ENCODE measurements at places on chromosomes 1 and 21.

- no peak for DNase-seq
Observed at GRCh38 chr1:14371771-14372497, 226.6 kb upstream of the KAZN start.

DNA sequence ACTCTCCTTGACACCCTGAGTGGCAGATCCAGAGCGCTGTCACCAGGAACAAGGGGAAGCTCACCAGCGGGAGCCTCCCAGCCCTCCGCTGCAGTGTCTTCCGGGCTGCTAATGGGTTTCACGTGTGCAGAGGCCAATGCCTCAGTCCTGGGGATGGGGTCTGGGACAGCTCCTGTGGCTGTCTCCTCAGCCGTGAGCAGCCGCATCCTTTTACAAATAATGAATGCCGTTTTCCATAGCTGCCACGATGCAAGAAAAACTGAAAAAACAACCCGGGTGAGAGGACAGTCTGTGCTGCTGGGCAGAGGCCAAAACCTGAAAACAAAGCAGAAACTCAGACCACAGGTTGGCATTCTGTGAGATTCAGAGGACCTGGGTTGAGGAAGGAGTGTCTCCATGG, 212.2 kb upstream of the RAB4A start:
- DNase-seq: no peak

DNA sequence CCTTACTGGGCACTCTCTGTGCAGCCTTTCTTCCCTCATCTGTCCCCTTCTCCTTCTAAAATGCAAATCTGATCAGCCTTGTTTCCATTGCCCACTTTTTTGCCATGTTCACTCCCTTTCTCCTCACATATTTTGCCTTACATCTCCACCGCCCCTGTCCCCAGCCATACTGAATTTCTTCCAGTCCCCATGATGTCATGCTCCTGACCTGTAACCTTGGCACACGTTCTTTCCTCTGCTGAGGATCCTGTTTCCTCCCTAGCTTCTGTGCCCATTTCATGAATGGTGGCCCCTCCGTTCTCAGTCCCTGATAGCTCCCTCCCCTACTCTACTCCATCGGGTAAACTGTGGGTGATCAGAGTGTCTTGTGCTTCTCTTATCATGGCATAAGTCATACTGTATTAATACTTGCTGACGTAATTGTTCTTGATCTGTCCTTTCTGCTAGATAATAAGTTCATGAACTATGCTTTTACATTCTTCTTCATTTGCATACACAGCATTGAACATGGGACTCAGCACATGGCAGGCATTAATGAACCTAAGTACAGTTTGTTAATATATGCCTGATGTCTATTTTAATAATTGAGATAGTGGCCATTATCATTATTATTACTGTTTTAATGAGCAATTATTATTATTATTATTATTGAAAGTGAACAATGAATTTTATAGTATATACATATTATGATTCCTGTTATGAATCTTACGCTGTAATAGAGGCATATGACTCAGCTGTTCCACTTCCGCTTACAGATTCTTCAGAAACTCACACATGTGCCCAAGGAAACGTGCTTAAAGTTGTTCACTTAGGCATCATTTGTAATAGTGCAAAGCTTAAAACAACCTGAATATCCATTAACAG, 28.5 kb downstream of the MAP3K21 start:
- DNase-seq: peak; percentile 30

GRCh38 chr1:193730017-193730416, 543.6 kb upstream of the B3GALT2 start:
- DNase-seq: no peak

DNA sequence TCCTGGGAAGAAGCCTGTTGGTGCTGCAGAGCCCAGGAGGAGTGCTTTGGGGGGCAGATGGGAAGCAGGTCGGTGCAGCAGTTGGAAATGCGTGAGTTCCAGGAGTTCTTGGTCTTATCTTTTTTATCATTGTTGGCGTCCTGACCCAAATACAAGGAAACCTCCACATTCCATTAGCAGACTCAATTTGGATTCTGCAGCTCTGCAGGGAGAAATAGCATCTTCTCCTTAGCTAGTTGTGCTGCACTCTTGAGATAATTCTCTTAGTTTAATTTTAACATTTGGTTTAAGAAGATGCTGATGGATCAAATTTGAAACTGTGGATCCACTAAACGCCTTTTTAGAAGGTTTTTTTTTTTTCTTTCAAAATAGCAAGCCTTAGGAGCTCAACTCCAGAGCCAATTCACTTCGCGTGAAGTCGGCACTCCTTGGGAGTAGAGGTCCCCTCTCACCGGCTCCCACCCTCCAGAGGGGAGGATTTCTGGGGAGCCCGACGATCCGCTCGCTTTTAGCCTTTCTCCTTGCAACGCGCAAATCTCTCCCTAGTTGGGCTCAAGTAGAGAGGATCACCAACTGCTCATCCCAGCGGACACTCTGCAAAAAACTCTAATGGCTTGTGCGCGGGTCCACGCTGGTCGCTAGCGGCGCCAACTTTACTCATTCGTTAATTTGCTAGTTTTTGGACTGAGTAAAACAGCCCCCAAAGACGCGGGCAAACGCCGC, 1.3 kb downstream of the PLD5 start:
- no peak for DNase-seq

GRCh38 chr1:12473596-12474362, 144.2 kb downstream of the DHRS3 start:
- no peak for DNase-seq

- DNase-seq: no peak
Observed at GRCh38 chr1:95040032-95040525, 32.7 kb downstream of the ALG14 start.

DNA sequence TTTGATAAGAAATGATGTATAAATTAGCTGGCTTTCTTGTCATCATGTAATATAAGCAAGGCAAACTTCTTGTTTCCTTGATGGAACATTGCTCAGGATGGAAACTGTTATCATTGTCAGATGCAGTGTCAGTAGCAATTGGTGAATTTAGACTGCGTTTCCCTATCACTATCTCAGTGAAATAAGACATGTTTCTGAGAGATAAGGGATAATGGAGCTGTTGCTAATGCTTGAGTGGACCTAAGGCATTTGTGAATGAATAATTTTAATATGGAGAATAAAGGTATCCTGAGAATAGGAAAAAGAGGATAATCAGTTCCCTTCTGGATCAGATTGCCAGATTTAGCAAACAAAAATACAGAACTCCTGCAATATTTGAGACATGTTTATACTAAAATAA, 160.9 kb downstream of the HLX start:
- DNase-seq: no peak

GRCh38 chr1:179264507-179264906, 29.1 kb upstream of the SOAT1 start:
- DNase-seq: no peak

DNA sequence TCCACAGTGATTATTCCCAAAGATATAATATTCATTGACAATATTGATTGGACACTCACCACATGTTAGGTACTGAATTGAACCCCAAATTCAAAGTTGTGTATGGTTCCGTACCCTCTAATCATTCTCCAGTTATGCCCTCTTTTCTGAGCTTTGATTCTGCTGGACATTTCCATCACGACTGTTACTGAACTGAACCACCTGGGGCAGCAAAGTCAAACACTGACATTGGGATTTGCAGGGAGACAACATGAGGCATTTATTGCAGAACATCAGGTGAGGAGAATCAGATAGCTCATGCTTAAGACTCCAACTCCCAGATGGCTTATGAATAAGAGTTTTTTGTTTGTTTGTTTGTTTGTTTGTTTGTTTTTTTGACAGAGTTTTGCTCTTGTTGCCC, 420.9 kb downstream of the DISC1 start:
- no peak for DNase-seq

- no peak for DNase-seq
Observed at GRCh38 chr1:199054694-199055093, 415.9 kb downstream of the PTPRC start.

DNA sequence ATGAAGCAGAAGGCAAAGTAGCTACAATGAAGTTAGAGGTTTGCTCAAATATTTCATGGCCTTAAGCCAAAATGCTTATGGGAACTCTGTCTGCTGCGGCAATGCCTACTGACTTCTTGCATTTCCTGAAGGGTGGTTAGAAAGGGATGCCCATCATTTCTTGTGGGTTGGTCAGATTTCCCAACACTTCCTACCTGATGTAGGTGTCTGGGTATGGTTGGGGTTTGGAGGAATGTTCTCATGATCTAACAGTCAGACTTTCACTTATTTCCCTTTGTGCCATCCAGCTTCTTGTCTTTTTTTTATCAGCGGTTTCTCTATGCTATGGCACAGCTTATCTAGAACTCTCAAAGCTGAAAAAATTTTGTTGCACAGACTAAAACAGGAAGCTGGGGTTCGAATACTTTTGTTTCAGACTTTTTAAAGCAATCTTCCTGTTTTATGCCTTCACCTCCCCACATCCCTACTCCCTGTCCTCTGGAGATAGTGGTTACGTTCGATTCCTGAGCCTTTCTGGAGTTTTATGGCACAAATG, 307.7 kb downstream of the USP25 start:
- DNase-seq: no peak

- no peak for DNase-seq
Observed at GRCh38 chr1:235266967-235267366, 61.0 kb downstream of the ARID4B start.

GRCh38 chr1:175313672-175314225, 121.2 kb upstream of the KIAA0040 start:
- no peak for DNase-seq

DNA sequence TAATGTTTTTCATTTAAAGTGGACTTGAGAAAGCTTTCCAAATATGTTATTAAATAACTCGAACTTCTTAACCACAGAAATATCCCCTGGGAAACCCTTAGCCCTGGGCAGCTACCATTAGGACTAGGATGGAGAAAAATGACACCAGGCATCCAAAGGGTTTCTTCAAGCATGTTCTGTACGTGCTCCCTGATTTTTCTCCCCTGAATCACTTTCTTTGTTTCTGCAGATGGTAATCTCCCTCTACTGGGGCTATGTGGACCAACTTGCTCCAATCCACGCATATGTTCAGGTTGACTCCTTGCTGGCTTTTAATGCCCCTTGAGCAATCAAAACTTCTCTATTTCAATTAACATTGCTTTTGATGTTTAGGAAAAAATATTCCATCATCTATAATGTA, 312.7 kb upstream of the C1orf87 start:
- DNase-seq: no peak

DNA sequence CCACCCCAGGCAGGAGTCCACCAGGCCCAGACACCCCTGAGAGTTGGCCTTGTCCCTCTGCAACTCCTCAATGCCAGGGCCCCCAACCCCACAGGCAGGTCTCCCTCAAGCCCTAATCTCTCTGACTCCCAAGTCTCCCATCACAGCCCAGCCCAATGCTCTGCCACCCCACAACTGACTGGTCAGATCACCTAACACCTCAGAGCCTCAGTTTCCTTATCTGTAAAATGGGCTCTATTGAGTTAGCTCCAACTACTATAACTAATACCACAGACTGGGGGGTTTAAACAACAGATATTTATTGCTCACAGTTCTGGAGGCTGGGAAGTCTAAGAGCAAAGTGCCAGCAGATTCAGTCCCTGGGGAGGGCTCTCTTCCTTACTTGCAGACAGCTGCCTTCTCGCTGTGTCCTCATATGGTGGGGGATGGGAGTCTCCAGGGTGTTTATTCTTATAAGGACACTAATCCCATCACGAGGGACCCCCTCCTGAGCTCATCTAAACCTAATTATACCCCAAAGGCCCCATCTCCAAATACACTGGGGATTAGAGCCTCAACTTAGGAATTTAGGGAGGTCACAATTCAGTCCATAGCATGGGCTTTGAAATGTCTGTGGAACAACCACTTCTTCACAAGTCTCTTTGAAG, 34.9 kb upstream of the ZC3H12A start:
- no peak for DNase-seq

DNA sequence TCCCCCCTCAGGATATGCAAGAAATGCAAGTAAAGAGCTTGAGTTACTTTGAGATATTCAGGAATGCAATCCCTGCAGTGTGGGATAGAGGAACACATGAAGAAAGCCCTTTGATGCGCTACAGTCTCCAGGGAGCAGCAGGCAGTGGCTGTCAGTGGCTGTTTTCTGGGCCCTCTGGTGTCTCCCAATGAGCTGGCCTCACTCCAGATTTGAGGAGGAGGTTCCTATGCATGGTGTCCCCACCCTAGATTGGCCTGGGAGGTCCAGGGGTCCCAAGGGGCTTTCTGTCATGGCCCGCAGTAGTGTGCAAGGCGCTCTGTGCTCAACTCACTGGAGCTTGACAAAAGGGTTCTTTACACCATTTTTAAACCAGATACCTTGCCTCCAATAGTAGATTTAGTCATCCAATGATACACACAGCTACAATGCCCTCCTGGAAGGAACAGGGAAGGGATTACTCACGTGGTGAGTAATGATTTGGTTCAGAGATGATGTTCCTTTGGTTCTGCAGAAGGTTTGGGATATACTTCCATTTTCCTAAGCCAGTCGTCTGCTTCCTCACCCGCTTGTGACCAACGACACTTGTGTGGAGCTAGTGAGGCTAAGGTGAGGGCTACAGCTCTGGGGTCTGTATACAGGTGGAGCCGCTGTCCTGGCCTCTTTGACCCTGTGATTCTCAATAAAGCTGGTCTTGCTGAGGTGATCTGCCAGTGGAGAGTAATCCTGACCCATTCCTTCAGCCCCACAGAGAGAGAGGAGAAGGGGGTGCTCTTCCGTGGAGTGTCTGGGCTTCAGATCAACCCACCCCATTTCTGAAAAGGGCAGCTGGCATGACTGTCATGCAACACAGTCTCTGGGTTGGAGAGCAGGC, 6.6 kb downstream of the BATF3 start:
- no peak for DNase-seq

DNA sequence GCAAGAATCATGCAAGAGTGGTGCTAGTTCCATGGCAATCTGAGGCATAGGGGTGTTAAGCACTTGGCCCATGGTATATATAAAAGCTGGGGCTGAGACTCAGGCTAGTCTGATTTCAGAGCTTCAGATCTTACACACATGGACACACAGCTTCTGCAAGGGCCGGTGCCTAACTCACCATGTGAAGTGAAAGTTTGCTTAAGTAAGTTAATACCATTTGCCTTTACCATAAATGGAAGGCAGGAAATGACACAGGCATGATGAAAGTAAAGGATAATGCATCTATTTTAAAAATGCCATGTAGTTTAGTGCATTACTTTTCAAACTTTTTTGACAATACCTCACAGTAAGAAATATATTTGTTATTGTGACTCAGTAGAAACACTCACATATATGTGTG, 122.6 kb downstream of the KCNJ6 start:
- DNase-seq: no peak

DNA sequence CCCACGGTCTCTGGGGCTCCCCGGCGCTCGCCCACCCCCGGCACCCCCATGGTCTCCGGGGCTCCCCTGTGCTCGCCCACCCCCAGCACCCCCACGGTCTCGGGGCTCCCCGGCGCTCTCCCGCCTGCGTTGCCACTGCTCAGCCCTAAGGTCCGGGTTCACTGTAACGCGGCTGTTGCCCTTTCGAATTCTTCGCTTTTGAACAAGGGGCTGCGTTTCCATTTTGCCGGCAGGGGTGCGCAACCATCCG, 5.2 kb upstream of the FTCD start:
- DNase-seq: no peak

GRCh38 chr1:61087571-61087970, 5.2 kb downstream of the NFIA start:
- DNase-seq: no peak

GRCh38 chr1:119083479-119083878, 57.0 kb downstream of the WARS2 start:
- no peak for DNase-seq
